ENCODE measurements at places on chromosomes 16 and 17.

DNA sequence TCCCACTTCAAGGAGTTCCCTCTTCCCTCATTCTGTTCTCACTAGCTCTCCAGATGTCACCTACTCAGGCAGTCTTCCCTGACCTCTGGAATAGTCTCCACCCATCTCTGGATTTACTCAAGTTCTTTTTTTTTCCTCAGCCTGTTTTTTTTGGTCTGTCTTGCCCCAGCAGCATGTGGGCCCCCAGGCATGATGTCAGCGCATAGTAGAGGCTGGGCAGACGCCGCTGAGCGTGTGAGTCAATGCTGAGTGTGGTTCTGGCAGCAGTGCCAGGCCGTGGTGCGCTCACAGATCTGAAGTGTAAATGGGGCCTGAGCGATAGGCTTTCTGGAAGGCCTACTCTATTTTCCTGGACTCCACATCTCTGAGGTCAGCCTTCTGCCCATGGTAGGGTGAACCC is 2.7 kb upstream of the KCNJ18 start:
- DNase-seq: peak; percentile 63

DNA sequence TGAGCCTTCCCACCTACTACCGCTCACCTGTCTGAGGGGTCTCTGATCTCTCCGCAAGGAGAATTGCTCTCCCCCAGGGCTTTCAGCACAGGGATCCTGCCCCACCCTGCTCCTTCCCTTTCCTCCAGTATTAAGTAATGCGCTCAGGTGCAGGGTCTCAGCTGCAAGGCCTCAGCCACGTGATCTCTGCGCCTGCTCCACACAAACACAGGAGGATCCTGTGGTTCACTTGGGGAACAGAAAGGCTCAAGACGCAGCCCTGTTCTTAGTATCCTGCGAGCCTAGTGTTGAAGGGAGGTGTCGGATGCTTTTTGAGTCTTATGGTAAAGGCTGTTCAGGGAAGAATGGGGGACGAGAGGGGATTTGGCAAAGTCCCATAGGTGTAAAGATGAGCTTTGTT is 41.6 kb upstream of the GCSH start:
- no peak for DNase-seq

DNA sequence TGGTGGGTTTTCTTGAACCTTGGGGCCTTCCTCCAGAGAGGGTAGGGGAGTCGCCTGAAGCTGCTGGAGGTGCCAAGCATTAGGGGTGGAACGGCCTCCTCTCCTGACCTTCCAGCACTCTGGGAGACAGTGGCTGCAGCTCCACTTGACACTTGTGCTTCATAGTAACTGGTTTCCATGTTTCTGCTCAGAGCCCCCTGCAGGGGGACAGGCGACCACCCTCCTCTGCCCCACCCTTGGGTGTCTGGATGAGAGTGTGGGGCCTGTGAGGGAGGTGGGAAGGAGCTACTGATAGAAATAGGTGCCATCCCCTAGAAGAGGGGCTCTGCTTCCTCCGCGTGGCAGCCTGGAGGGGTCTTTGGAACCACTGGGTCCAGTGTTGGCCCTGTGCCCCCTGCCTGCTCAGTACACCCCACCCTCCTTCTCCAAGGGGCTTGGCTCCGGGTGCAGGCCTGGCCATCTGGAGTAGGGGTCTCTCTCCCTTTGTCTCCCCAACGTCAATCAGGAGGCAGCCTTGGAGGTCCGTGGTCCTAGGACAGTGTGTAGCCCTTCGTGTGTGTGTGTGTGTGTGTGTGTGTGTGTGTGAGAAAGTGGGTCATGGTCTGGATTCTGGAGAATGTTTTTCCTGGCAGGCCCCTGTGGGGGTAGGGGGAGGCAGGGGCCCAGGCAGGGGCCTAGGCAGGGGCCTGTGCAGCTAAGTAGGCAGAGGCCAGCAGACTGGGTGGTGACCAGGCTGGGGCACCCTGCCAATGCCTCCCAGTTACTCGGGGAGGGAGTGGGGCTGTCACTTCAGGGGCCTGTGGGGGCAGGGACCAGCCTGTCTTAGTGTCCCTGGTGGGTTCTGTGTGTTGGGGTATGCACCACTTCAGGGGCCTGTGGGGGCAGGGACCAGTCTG is 4.9 kb downstream of the LASP1 start:
- no peak for DNase-seq

DNA sequence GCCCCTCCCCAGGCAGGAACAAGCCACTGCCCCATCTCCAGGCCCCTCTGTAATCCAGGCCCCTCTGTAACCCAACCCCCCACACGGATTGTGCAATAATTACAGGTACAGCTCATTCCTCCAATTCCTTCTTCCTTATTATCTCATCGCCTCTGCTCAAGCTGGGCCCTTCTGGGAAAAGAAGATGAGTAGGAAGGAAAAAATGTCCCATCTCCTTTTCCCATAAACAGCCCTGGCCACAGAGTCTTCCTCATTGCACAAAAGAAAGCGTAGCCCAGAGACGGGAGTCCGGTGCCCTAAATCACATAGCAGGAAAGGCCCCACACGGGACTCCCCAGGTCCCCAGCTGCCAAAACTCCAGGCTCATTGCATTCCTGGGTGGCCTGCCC is 3.6 kb upstream of the LITAFD start:
- DNase-seq: no peak

- peak; percentile 38 for DNase-seq
These were observed 201.5 kb upstream of the CACNG5 start for GRCh38 chr17:66633317-66633965.

DNA sequence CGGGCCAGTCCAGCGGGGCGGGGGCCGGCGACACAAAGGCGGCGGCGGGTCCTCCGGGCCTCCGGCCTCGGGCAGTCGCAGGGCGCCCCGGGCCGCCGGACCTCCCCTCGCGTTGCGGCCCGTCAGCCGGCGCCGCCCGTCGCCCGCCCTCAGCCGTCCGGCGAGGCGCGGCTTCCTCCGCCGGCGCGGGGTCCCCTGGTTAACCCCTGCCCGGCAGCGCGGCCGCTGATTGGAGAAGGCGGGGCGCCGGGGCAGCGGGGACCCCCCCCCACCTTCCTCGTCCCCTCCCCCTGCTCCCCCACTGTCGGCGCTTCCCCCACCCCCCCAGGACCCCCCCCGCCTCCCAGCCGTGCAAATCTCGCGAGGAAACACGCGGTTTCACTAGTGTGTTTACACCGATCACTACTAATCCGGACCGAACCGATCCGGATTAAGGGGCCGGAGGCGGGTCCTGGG is at the start of gene TLK2:
TLK2 (plus strand) TSS at position 402 of the 456 bp plus-strand sequence. CDS start 2,301 bp downstream, outside the sequence.
- peak; percentile 78 for DNase-seq

- DNase-seq: no peak
These were observed 21.6 kb upstream of the BRD7 start for GRCh38 chr16:50390371-50390771.

- DNase-seq: peak; percentile 27
These were observed 71.6 kb downstream of the CDK5R1 start for GRCh38 chr17:32558326-32558955.

GRCh38 chr17:79014158-79014758 is 4.7 kb upstream of the CANT1 start:
- no peak for DNase-seq

Data from stomach (tissue), 19 donors.